ENCODE measurements at places on chromosomes 1 and 21.

DNA sequence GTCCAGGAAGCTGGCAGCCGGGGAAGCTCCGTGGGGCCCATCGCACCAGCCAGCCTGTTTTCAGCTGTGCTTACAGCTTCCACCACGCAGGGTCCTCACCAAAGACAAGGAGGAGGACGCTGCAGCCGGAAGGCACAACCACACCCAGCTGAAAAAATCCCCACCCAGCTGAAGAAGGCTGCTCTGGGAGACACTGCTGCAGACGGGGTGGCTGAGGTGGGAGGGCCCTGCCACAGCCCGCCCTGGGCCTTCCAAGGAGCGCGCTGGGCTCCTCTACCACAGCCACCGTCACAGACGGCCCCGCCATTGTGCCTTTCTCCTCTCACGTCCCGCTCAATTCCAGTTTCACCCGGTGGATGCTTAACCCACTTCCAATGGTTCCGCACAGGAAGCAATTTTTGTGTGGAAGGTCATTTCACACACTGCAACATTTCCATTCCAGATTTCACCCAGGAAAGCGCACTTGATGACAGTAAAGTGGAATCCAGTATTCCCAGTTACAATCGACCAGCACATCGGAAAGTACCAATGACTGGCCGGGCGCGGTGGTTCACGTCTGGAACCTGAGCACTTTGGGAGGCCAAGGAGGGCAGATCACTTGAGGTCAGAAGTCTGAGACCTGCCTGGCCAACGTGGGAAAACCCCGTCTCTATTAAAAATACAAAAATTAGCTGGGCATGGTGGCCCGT lies 47.9 kb downstream of the NPHP4 start:
- DNase-seq, result no peak

DNA sequence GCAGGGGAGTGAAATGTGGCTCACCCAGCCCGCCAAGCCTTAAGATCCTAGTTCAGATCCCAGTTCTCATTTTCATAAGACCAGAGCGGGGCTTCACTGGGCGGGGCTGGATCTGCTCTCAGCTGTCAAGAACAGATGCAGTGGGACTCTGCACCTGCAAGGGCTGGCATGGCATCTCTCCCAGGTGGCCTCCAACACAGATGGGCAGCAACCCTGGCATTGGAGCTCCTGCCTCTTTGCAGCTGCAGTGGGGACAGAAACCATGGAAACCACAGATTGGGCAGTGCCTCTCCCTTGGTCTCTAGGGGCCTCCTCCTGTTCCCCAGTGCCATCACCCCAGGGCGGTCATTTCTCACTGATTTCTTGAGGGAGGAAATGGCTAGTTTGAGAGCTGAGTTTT lies 267.7 kb downstream of the PRDM2 start:
- no peak for DNase-seq

DNA sequence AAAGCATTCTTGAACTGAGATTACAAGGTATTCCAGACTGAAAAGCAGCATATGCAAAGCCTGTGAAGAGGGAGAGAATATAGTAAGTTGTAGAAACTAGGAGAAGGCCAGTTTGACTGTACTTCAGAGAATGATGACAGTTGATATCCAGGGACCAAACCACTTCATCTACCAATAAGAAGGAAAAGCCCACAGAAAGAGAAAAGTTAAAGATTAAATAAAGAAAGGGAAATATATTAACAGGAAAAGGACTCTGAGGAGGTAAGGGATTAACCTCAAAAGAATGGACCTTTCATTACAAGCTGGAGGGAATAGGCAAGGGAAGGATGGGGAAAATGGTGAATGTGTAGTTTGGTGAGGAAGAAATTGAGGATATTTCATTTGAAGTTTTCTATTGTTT lies 180.2 kb upstream of the CACYBP start:
- DNase-seq, result no peak

- no peak for DNase-seq
Measured at GRCh38 chr1:115677182-115677555, 35.4 kb downstream of the VANGL1 start.

DNA sequence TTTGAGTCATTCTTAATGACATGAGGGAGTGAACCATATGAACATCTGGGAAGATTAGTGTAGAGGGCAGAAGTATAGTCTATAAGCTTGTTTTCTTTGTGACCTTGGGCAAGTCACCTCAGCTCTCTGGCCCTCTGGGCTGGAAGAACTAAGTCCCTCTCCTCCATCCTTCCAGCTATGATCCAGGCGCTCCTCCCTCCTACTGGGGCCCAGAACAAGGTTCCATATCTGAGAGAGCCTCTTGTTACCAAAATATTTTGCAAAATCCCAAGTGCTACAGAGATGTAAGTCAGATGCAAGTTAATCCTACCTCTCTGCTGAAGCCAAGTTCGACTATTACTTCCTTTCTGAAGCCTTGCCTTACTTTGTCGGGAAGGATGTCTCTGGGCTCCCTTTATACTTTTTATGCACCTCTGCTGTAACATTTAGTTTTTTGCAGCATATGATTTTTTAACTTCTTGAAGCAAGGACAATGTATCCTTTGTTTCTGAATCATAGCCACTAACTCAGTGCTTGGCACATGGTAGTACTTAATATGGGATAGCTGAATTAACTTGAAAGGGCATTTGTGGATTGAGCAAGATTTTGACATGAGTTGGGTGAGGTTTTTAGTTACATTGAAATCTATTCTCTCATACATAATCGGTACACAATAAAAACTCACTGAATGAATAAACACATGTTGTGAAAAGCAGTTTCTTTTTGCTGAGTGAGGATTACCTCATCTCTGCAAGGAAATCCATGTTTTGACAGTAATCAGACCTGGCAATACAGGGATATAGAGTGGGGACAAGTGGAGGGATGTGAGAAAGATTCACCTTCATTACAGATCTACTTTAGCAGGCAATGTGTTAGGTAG lies 54.7 kb upstream of the BEND5 start:
- DNase-seq, result no peak

- DNase-seq, result no peak
Measured at GRCh38 chr1:25903986-25904385, 2.2 kb downstream of the STMN1 start.

- no peak for DNase-seq
Measured at GRCh38 chr1:208231881-208232661, 12.1 kb downstream of the PLXNA2 start.

- no peak for DNase-seq
Measured at GRCh38 chr21:30211071-30211470, 4.8 kb downstream of the CLDN8 start.

- no peak for DNase-seq
Measured at GRCh38 chr1:240803151-240803550, 191.2 kb upstream of the GREM2 start.

Measured in activated CD8-positive, alpha-beta memory T cell treated with anti-CD3 and anti-CD28 coated beads for 1 hour (primary cell).